Inflammatory macrophage (primary cell): ENCODE measurements at places on chromosomes 16 and 17.
A peak's percentile ranks its signal among the peaks of the same experiment; 100 is the strongest.

- no peak for DNase-seq
Measured at GRCh38 chr17:41352597-41353366, 2.2 kb upstream of the KRT33A start.

- DNase-seq, result no peak
Measured at GRCh38 chr16:8623634-8624033, 2.1 kb downstream of the METTL22 start.

DNA sequence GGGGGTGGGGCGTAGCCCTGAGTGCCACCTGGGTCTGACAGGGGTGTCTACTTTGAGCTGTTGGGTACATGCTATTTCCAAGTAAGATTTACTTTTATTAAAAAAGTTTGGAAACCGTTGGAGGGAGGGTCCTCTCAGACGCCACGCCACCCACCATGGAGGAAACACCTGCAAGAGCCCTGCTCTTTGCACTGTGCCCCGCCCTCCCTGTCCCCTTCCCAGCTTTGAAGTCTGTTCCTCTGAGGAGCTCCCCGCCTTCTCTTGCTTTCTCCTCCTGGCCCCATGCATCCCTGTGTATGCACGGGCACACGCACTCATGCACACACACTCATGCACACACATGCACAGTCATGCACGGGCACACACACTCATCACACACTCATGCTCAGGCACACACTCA is 15.5 kb downstream of the ADGRG1 start:
- DNase-seq, result no peak

DNA sequence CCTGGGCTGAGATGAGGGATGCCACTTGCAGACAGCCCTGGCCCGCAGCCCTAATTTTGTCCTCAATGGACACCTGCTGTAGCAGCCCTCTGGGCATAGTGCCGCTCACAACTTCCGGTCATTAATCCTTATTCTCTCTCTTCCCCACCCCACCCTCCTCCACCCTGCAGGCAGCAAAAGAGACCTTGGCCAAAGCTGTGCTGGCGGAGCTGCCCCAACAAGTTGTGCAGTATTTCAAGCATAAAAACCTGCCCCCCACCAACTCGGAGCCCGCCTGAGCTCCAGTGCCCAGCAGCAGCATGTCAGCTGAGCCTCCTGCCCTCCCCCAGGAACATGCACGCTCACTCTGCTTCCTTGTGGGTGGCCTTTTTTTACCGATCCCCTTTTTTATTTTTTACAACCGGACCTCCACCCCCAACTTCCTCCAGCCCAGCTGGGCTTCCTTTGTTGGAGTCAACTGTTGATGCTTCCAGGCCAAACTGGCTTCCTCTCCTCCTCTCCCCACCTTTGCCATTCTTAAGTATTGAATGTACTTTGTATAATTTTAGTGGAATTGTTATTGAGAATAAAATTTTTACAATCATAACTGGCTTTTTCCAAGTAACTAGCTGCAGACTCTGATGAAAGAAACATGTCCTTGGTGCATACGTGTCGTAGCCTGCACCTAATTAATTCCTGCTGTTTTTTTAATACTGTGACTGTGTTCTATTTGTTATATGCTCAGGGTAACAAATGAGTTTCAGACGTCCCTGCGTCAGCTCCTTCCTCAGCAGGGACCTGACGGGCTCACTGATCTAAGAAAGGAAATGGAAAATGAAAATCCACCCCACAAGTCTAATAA is 38.2 kb downstream of the PSME3IP1 start:
- DNase-seq, result peak; percentile 52

DNA sequence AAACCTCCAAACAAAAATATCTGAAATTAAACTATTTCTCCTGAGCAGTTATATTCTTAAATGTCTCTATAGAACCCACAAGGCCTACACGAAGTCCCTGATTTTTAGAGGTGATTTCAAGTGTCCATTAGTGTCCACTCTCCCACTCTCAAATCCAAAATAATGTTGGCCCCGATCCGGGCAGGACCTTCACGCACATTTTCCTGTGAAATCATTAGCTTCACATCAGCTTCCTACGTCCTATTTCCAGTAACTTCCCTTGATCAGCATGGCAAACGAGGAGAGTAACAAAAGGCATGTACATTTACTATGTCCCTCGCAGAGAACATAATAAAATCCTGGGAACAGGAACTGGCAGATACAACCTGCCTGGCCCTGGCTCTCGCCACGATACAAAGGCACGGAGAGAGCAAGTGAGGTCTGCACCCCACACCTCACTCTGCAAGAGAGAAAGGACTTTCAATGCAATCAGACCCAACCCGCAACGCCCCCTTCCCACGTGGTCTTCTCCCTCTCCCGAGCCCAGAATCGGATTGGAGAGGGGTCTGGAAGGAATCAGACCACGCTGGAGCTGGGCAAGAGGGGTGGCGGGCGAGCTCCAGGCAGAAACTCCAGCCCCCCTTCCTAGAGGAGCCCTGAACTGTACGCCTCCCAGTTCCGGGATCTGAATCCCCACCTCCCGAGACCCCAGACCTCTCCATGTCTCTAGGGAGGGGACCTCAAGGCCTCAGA is 17.5 kb upstream of the C17orf78 start:
- peak; percentile 31 for DNase-seq

DNA sequence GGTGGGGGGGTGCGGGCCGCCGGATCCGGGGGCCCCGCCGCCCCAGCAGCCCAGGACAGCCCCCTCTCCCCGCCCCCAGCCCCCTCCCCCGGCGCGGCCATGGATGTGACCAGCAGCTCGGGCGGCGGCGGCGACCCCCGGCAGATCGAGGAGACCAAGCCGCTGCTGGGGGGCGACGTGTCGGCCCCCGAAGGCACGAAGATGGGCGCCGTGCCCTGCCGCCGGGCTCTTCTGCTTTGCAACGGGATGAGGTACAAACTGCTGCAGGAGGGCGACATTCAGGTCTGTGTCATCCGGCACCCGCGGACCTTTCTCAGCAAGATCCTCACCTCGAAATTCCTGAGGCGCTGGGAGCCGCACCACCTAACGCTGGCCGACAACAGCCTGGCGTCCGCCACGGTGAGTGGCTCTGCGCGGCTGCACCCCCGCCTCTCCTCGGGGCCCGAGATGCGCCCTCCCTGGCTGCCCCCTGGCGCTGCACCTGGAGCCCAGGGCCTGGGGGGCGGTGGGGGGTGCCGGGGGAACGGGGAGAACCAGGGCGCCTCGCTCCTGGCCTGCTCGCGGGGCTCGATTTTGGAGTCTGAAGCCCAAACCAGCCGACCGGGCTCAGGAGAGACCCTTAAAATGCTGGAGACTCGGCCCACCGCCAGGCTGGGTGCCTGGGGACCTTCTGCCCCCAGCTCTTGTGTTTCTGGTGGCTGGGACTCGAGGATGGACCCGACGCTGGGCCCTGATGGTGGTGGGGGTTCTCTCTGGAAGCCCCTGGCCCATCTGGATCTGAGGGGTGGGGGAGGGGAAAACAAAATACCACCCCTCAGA is 744 bp downstream of the CMIP start:
- DNase-seq, result peak; percentile 20

- no peak for DNase-seq
Measured at GRCh38 chr17:19347323-19348080, 15.0 kb downstream of the B9D1 start.

GRCh38 chr16:26175944-26176343 is 484.2 kb downstream of the HS3ST4 start:
- no peak for DNase-seq

- no peak for DNase-seq
Measured at GRCh38 chr17:20105539-20106280, 96.6 kb downstream of the SPECC1 start.

- no peak for DNase-seq
Measured at GRCh38 chr16:11740567-11740966, 2.1 kb downstream of the TXNDC11 start.

DNA sequence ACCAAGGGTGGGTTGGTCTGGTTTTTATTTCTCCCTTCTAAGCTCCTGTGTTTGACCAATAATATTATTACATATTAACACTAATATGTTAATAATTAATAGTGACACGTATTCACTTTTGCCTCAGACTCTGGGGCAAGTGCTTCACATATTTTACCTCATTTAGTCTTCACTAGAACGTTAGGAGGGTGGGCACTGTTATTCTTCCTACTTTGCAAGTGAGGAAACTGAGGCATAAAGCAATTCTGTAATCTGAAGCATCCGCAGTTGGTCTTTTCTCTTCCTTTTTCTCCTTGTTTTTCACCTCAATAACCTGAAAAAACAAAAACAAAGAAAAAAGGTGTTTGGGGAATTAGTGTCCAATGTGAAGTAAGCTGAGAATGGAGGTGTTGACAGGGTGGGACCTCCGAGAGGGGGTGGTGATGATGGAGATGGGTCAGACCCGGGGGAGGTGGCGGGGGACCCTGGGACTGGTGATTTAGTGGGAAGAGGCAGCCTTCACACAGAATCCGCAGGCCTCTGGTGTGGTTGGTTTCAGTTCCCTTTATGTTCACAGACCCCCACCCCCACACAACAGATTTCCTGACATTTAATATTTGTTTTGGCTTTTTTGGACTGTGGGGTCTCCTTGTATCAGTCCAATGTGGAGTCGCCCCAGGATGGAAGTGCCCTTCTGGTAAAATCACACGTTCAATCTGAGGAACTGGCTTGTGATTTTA is 3.7 kb downstream of the CDH1 start:
- DNase-seq, result peak; percentile 24

DNA sequence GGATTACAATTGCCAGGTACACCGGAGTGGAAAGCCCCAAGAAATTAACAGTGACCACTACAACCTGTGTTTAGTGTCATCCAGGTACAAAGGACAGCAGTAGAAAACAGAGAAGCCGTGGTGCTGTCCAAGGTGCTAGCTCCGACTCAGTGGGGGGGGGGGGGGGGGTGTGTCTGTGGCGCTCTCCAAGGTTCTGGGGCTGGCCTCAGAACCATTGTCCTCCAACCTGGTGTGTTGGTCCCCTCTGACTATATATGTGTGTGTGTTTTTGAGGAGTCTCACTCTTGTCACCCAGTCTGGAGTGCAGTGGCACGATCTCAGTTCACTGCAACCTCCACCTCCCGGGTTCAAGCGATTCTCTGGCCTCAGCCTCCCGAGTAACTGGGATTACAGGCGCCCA is 5.8 kb upstream of the ZNF23 start:
- DNase-seq, result peak; percentile 31

- DNase-seq, result no peak
Measured at GRCh38 chr16:78227855-78228254, 128.4 kb downstream of the WWOX start.

- no peak for DNase-seq
Measured at GRCh38 chr17:19487024-19487600, 46.5 kb upstream of the SLC47A1 start.

DNA sequence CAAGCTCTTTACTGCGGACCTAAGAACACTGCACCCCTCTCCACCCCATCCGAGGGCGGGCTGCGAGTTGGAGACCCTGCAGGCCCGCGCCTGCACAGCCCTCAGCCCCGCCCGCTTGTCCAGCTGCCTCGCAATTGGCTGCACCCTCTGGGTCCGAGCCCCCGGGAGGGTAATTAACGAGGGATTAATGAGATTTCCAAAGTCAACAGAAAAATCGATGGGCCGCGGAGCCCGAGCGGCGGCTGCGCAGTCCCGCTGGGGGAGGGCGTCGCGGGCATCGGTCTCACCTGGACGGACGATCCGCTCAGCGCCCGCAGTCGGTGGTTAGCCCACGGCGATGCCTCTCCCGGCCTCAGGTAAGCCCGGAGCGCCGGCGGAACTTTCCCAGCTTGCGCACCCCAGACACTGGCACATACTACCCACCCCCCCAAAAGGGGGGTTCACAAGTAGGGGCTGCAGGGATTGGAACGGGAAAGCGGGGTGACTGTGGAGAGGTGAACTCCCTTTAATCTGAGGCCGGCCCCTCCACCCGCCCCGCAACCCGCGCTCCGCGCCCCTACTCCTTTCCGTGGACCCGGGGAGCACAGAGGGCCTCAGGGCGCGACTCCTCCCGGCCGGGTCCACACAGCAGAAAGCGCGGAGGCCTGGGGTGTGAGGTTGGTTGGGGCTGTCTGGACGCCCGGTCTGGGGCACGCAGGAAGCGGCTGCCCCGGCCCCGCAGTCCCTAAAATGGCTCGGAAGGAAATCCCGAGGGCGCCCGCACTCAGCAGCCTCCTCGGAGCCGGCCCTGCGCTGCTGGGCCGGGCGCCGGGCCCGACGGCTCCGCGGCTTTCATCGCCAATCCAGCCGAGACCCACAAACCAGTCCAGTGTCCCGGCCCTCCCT is at the start of gene OTOP3:
TSS of gene OTOP3 (plus strand) at position 314 of the 885 bp plus-strand sequence. CDS start at position 338, 24 bp downstream.
- no peak for DNase-seq

DNA sequence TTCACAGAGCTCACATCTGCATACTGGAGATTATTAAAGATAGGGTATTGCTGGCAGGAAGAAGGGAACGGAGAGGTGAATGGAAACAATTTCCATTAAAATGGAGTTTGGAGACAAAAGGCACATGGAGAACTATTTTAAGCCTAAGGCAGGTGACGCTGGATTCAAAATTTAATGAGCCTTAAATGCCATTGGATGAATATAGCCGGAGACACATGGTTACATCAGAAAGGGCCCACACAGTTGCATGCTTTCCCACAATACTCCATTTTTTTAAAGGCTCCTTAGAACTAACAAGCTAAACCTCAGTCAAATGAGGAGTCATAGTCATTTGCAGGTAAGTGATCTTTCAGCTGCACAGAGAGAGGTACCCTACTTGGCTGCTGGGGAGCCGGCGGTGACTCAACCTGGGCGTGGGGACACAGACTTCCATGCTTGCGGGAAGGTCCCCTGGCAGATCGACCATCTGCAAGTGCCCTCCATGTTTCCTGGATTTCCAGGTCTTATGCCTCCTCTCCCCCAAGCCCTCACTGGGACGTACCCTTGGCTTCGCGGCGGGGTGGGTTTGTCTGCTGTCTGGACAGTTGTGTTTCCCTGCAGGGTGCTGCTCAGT is 259.2 kb downstream of the CBLN1 start:
- no peak for DNase-seq

GRCh38 chr16:4486126-4486893 is 10.1 kb downstream of the HMOX2 start:
- DNase-seq, result no peak

GRCh38 chr16:28602529-28602928 is 5.7 kb upstream of the SULT1A2 start:
- DNase-seq, result no peak

GRCh38 chr16:63703612-63704011 is 1418.3 kb downstream of the CDH11 start:
- no peak for DNase-seq

- DNase-seq, result no peak
Measured at GRCh38 chr16:19228052-19228451, 57.5 kb upstream of the CLEC19A start.
